ENCODE measurements at places on chromosomes 1 and 21.

DNA sequence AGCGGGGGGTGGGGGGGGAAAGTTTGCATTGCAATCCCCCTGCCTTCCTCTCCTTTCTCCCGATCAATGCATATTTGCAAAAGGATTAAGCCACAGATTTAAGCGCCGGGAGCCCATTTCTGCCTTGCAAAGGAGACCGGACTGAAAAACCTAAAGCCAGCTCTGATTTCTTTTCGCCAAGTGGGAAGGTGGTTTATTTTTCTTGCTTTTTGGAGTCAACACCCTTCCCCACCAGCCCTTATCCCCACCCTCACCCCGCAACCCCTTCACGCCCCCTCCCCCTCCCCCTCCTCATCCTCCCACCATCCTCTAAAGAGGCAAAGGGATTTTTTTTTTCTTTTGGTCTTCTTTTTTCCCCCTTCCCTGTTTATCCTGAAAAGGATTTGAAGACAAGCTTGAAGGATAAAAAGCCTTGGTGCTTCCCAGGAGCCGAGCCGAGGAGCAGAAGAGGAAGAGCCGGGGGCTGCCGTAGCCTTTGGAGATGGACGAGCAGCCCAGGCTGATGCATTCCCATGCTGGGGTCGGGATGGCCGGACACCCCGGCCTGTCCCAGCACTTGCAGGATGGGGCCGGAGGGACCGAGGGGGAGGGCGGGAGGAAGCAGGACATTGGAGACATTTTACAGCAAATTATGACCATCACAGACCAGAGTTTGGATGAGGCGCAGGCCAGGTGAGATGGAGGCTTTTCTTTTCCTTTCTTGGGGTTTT is 513 bp downstream of the PBX1 start:
- no peak for DNase-seq

DNA sequence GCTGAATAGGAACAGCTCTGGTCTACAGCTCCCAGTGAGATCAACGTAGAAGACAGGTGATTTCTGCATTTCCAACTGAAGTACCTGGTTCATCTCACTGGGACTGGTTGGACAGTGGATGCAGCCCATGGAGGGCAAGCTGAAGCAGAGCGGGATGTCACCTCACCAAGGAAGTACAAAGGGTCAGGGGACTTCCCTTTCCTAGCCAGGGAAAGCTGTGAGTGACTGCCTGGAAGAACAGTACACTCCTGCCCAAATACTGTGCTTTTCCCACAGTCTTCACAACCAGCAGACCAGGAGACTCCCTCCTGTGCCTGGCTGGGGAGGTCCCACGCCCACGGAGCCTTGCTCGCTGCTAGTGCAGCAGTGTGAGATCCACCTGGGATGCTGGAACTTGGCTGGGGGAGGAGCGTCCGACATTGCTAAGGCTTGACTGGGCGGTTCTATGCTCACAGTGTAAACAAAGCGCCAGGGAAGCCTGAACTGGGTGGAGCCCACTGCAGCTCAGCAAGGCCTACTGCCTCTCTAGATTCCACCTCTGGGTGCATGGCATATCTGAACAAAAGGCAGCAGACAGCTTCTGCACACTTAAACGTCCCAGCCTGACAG is 14.7 kb downstream of the CR1L start:
- no peak for DNase-seq

DNA sequence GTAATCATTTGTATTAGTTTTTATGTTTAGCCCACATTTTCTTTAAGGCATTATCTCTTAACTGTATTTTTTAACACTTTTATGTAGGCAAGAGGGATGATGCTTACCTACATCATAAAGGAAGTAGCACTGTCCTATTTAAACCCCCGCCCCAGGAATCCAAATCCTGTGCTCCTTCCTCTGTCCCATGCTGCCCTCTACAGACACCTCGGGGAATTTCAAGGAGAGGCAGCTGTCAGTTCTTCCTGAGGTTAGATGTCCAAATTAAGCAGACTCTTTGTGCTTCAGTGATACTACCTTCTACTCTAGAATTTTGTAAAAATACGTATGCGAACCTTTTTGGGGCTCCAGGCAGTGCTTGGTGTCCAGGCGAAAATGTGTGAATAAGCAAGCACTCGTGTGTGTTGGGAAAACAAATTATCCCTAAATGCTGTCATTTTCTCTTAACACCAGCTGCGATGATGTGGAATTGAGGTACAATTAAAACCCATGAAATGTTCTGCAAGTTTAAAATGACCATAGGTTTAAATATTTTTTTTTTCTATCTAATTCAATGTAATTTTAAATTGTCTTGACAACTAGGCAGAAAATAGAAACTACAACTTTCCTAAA is 19.2 kb downstream of the CRCT1 start:
- no peak for DNase-seq

DNA sequence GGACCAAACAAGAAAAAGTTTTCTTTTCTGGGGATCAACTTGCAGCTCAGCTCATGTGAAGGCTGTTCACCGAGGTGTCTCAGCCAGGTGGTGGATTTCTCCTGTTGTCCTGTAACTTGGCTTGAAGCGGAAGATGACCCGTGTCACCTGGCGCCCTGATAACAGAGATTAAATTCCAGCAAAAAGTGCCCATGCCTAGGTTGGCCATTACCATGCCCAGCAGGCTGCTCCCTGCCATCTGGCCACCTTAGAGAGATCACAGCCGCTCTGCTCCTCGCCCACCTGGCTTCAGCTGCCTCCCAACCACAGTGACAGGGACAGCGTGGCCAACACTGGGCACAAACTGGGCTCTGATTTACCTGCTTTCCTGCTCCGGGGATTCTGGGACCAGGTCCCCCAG is 149.5 kb downstream of the ZBTB18 start:
- no peak for DNase-seq

GRCh38 chr1:30686236-30686935 is 37.0 kb downstream of the MATN1 start:
- DNase-seq: no peak

DNA sequence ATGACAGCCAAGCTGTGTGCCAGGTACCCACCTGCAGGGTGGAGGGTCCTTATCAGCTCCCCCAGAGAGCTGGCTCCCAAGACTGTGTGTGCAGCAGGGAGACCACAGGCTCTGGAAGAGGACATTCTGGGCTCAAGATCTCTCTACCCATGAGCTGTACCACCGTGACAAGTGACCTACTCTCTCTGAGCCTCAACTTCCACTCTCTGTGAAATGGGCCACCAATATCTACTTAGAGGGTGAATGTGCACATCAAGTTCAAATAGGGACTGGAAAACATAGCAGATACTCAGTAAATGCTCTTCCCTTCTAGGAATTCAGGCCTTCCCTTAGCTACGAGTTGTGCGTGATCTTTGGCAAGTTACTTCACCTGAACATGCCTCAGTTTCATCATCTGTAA is 1.5 kb downstream of the SLC30A2 start:
- DNase-seq: no peak

- DNase-seq: no peak
Measured at GRCh38 chr21:46036696-46037330, 55.2 kb downstream of the COL6A1 start.

GRCh38 chr21:34875830-34876229 is 173.3 kb downstream of the RUNX1 start:
- DNase-seq: no peak

- no peak for DNase-seq
Measured at GRCh38 chr1:160863774-160864131, 1.1 kb upstream of the CD244 start.

GRCh38 chr1:27416387-27417111 is 24.1 kb downstream of the GPR3 start:
- no peak for DNase-seq

DNA sequence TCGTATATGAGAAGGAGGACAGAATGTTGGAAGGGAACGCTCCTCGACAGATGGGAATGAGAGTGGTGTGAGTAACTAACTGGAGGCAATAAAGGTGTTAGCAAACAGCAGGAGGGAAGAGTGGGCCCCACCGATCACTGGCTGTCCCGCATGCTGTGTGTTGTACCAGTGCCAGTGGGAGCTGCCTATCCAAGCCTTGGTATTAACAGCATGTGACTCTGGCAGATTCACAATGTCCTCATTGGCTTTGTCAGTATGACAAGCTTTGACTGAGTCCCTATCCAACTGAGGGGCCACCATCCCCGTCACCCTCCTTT is 188.3 kb downstream of the NRIP1 start:
- no peak for DNase-seq

DNA sequence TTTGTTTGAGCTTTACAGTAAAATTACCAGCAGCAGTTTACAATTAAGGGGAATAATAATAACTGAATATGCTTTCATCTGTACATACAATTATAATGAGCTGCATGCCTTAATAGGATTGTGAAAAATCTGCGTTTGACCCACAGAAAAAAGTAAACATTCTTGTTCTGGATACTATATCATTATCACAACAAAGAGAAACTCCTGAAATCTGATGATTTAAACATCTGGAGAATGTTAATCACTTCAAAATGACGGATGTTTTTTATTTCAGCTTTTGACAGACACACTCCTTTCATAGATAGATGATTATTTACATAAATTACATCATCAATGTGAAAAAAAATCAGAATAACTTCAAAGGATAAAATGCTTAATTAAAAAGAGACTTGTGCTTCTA is 58.5 kb downstream of the TYW3 start:
- no peak for DNase-seq

GRCh38 chr1:111620441-111620971 is 917 bp downstream of the RAP1A start:
- no peak for DNase-seq

- DNase-seq: no peak
Measured at GRCh38 chr21:15967661-15968060, 237.9 kb downstream of the USP25 start.

DNA sequence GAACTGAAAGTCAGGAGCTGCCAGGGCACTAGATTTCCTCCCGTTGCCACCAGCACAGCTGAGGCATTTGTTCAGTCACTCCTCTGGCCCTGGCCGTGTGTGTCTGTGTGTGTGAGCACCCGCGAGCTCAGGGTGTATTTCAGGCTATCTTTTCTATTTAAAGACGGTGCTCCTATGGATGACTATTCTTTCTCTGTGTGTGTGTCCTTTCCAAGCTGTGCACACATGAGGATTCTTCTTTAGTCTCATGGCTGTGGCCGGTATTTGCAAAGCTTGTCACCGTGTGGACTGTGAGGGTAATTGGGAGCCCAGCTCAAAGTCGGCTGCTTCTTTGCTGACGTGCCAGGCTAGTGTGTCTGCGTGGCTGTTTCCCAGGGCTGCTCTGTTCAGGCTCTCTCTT is 3.0 kb upstream of the KCND3 start:
- no peak for DNase-seq

DNA sequence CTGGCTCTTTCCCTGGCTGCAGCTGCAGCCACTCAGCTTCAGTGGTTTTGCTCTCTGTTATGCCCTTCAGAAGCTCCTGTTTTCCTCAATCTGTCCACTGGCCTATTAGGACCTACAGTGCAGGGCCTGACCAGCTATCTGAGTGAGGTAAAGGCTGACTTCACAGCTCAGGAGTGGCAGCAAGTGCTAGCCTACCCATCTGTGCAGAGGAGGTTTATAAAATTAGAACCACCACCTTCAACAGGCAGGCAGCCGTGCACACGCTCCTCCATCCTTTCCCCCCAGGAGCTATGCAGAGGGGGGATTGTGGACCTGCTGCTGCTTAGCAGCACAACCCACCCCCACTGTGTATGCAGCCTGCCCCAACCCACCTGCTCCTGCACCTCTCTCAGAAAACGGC is 8.3 kb downstream of the ADAR start:
- DNase-seq: no peak

DNA sequence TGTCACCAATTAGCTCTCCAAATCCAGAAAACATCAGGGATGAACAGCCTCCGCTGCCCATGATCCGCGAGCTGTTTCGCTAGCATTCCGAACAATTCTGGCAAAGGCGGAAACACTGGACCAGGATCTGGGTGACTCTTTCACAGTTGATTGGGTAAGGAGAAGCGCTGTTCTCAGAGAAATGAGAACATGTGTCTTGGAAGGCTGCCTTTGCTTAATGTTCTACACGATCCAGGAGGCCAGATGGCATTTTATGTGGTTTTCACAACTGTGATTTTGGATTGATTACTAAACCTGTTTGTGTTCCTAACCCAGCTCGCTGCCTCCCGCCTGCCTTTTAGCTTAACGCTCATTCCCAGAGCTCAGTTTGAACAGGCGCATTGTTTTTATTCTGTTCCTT is 144.0 kb downstream of the KIF26B start:
- DNase-seq: no peak

DNA sequence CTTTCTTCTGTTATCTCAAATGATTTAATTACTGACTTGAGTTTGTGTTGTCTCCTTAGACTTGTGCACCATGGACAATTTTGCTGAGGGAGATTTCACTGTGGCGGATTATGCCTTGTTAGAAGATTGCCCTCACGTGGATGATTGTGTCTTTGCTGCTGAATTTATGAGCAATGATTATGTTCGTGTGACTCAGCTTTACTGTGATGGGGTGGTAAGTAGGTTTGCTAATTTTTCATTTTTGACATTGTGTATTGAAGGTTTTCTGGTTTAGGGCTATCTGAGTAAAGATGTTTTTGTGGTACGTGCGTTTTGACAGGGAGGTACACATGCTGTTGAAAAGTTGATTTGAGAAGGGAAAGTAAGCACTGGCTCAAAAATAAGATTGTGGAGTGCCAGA is 14.1 kb downstream of the TTC3 start:
- peak; percentile 34 for DNase-seq

DNA sequence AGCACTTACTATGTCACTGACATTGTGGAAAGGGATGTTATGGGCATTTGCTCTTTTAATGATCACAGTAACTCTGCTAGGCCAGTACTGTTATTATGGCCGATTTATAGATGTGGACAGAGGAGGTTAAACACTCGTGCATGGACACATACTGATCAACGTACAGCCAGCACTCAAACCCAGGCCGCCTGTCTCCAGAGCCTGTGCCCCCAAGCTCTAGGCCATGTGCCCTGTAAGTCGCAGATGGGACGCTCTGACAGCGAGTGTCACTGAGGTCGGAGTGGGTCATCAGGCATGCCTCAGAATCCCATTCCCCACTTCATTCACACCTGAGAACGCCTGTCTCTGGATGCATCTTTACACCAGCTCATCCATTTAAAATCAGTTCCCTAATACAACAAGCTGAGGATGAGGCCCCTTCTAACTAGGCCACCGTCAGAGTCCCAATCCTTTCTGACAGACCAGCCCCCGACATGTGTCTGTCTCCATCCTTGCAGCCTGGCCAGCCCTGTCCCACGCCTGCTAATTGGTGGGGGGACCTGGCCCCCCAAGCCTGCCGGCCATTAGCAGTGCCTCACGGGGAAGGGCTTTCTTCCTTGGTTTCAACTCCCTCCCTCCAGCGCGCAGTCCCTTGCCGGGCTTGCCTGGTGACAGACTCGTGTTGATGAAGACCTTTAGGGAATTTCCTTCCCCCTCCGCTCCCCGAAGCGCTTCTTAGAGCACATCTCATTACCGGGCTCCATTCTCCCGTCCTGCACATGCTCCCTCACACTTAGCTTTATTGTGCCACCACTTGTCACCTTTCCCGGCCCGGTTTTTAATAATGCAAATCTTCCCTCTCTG is 436.8 kb downstream of the KIF26B start:
- DNase-seq: no peak

- no peak for DNase-seq
Measured at GRCh38 chr1:54253480-54253879, 53.5 kb downstream of the MRPL37 start.
